Activated CD8-positive, alpha-beta T cell treated with anti-CD3 and anti-CD28 coated beads for 36 hours (primary cell): ENCODE measurements at places on chromosomes 3 and 15. TPM values are rescaled to one million over a fixed set of nuclear protein-coding genes. Genes with fewer than 3 reads are reported as not detected.

Gene SOX2
- total RNA-seq = not detected

DNA sequence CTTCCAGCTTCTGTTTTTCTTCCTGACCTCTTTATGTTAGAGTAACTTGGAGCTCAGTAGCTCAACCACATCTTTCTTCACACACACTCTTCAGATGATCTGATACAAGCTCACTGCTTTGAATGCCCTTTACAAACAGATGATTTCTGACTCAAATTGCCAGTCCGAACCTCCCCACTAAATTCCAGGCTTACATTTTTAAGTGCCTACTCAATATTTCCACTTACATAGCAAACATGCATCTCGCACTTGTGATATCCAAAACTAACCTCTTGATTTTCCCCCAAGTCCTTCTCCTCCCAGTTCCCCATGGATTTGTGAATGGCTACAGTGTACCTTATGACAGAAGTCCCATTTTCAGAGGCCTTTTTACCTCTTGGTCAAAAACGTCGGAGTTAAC lies 139.1 kb downstream of the GBE1 start:
- no peaks in the 10 kb centered on the region for H3K27me3 ChIP-seq
- H3K36me3 ChIP-seq = peaks cover 9% of the 10 kb centered on the region
- no peaks in the 10 kb centered on the region for H3K4me1 ChIP-seq

GRCh38 chr3:146280864-146281263 lies 30.0 kb upstream of the PLSCR4 start:
- no peaks in the 10 kb centered on the region for H3K27me3 ChIP-seq
- no peak for DNase-seq
- no peaks in the 10 kb centered on the region for H3K36me3 ChIP-seq
- H3K4me3 ChIP-seq = no peak overlapping the region

- H3K36me3 ChIP-seq = peaks cover 58% of the 10 kb centered on the region
- DNase-seq = peak; percentile 89
- peak overlapping the region; percentile 98 for H3K27ac ChIP-seq
- H3K27me3 ChIP-seq = no peaks in the 10 kb centered on the region
- peaks cover 67% of the 10 kb centered on the region for H3K4me1 ChIP-seq
- H3K4me3 ChIP-seq = peak overlapping the region; percentile 95
Observed at GRCh38 chr3:52685285-52685708, 416 bp downstream of the PBRM1 start.

GRCh38 chr3:61157414-61157813 lies 93.8 kb downstream of the FHIT start:
- H3K4me1 ChIP-seq = peaks cover 2% of the 10 kb centered on the region
- no peaks in the 10 kb centered on the region for H3K36me3 ChIP-seq
- no peak overlapping the region for H3K27ac ChIP-seq
- no peaks in the 10 kb centered on the region for H3K27me3 ChIP-seq
- no peak overlapping the region for H3K4me3 ChIP-seq

Gene CD80
- total RNA-seq = 7.1 TPM

GRCh38 chr15:52424856-52425431 lies 103.7 kb downstream of the MYO5A start:
- no peak overlapping the region for H3K27ac ChIP-seq
- no peaks in the 10 kb centered on the region for H3K27me3 ChIP-seq
- no peak overlapping the region for H3K4me3 ChIP-seq
- no peak for DNase-seq
- H3K36me3 ChIP-seq = no peaks in the 10 kb centered on the region
- no peaks in the 10 kb centered on the region for H3K4me1 ChIP-seq

Gene AHSG
- total RNA-seq = not detected

Gene GOLGA8S
- 0.13 TPM for total RNA-seq

GRCh38 chr15:85408270-85408746 lies 27.9 kb downstream of the AKAP13 start:
- peak; percentile 55 for DNase-seq
- H3K27me3 ChIP-seq = no peaks in the 10 kb centered on the region
- peaks cover 6% of the 10 kb centered on the region for H3K36me3 ChIP-seq

Gene MOBP
- not detected for total RNA-seq

Gene UPK1B
- total RNA-seq = not detected

DNA sequence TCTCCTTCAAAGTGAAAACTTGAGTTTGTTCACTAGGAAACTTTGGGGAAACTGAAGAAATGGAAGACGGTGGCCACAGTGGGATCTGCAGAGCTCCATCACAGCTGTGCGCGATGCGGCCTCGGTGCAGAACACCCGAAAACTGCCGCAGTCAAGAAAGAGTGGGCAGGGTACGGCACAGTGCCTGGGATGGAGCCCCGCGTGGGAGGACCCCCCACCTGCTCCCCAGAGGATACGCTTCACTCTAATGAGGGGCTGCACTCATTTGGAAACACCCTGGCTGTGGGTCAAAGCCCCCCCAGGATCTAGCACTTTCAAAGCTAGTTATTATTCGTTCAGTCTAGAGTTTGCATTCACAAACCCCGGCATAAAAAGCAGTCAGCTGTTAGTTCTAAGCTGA lies 9.5 kb downstream of the ADAMTS17 start:
- peaks cover 60% of the 10 kb centered on the region for H3K4me1 ChIP-seq
- no peak for DNase-seq
- H3K36me3 ChIP-seq = no peaks in the 10 kb centered on the region
- H3K27ac ChIP-seq = no peak overlapping the region
- no peak overlapping the region for H3K4me3 ChIP-seq

Gene RAD51
- 77.0 TPM for total RNA-seq

Gene CPEB1
- total RNA-seq = 1.2 TPM

GRCh38 chr15:69849232-69849610 lies 248.5 kb downstream of the TLE3 start:
- DNase-seq = no peak
- H3K27me3 ChIP-seq = peaks cover 2% of the 10 kb centered on the region
- no peak overlapping the region for H3K4me3 ChIP-seq
- H3K27ac ChIP-seq = no peak overlapping the region

GRCh38 chr3:16510620-16511319 lies 2.7 kb downstream of the RFTN1 start:
- peak overlapping the region; percentile 90 for H3K27ac ChIP-seq
- peak overlapping the region; percentile 98 for H3K4me3 ChIP-seq

DNA sequence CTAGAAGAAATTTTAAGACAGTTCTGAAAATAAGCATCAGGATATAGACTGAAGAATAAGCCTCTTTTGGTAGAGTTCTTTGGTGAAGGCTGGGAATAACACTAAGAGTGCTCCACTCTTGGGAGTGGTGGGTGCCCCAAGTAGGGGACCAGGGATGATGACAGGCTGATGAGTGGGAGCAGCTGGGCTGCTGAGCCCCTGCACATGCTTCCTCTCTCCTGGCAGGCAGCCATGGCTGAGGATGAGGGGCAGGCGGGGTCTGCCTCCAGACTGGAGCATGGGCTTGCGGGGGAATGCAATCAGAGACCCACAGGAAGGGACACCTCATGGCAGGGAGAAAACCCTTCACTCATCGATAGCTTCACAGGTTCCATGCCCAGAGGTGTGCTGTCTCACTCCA lies 72.6 kb upstream of the RORA start:
- no peaks in the 10 kb centered on the region for H3K4me1 ChIP-seq
- DNase-seq = no peak
- H3K36me3 ChIP-seq = no peaks in the 10 kb centered on the region
- H3K27me3 ChIP-seq = peaks cover 10% of the 10 kb centered on the region

DNA sequence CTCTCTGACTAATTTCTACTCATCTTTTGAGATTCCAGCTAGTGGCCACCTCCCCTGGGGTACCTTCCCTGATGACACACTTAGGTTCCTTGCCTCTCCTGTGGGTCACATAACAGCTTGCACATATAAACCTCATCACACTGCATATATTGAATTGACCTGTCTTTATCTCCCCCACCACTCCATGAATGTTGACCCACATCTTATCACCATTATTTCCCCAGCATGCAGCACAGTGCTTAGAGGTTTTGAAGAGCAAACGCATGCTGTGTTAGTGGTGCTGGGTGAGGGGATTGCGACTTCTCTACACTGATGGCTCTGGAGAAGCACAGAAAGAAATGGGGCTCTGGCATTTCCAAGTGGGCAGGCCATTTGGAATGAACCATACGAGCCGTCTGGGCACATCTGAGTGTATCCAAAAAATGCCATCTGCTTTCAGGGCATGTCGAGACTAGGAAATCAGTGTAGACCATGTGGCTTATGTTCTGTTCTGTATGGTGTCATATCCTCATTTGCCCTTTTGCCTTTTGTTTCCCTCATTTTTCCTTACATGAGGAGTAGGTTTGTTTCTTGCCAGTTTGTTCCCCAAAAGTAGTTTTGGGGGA lies 333.2 kb upstream of the TRIM42 start:
- H3K4me3 ChIP-seq = no peak overlapping the region
- DNase-seq = no peak
- no peak overlapping the region for H3K27ac ChIP-seq
- H3K4me1 ChIP-seq = no peaks in the 10 kb centered on the region
- no peaks in the 10 kb centered on the region for H3K36me3 ChIP-seq
